ENCODE measurements at places on chromosomes 11 and 22. TPM values are rescaled to one million over a fixed set of nuclear protein-coding genes. Genes with fewer than 3 reads are reported as not detected.

DNA sequence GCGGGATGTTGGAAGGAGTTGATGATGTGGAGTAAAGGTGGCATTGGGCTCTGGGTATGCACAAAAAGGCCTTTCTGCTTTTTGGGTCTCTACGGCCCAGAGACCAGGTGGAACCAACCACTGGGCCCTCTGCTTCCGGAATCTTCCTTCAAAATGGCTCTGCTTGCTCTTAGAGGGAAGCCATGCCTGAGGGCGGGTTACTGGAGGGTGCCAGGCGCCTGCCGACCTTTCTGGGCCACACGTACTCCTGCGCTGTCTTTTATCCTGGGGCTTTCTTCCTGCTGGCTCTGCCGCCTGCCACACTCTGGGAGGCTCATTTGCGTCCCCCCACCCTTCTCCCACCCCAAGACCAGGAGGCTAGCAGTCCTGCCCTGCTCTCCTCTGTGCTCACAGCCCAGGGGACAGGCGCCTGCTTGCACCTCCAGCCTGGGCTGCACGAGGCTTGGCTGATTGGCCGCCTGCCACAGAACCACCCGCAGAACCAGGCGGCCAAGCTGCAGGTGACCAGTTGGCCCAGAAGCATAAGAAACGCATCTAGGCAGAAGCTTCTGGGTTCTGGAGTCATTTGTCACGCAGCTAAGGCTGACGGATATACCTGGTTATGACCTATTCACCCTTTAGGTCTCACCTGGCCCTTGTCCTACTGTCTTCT is 536.9 kb downstream of the TBC1D22A start:
- DNase-seq = no peak

DNA sequence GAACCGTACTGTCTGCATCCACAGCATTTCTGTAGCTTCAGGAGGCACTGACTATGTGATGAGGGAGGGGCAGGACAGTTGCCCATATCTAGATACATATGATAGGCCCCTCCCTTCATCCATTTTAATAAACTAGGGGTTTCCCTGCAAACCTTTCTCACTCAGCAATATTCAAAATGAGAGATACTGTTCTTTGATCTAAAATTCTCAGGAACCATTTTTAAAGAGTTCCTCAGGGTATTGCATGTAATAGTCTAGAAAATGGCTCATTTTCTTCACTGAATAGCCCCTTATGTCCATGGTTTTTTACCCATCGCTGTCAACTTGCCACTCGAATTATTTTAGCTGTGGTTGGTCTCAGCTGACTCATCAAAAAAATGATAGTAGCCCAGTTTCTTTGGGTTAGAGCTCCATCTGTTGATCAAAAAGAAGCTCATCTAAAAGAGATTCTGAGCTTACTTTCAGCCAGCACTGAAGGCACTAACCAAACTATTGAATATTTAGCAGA is 37.0 kb upstream of the DNAJB7 start:
- peak; percentile 73 for DNase-seq

- DNase-seq = peak; percentile 16
Measured at GRCh38 chr22:27409299-27409698, 392.3 kb downstream of the MN1 start.

GRCh38 chr22:19665784-19666672 is 48.3 kb upstream of the SEPTIN5 start:
- no peak for DNase-seq

DNA sequence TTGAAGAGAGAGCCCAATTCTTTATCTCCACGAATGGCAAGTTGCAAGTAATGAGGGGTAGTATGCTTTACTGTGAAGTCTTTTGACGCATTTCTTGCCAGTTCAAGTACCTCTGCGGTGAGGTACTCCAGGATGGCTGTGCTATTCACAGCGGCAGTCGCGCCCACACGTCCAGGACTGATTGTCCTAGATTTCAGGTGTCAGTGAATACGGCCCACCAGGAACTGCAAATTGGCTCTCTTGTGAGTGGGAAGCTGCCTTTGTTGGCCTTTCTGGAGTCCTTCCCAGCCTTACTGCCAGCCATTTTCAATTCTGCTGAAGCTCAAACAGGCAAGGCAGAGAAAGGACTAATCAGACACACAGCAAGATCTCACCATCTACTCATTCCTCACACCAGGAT is 8.5 kb downstream of the PPFIA1 start:
- no peak for DNase-seq

GRCh38 chr22:40878922-40879321 is 17.0 kb upstream of the DNAJB7 start:
- no peak for DNase-seq

GRCh38 chr11:60939855-60940254 is 12.1 kb downstream of the SLC15A3 start:
- DNase-seq = no peak

GRCh38 chr11:115659061-115659963 is 155.1 kb upstream of the CADM1 start:
- DNase-seq = no peak

- no peak for DNase-seq
Measured at GRCh38 chr22:21450320-21450831, 16.8 kb upstream of the TMEM191C start.

- peak; percentile 58 for DNase-seq
Measured at GRCh38 chr11:13333456-13333957, 55.9 kb downstream of the BMAL1 start.

GRCh38 chr22:49636649-49637048 is 191.0 kb downstream of the BRD1 start:
- DNase-seq = no peak

DNA sequence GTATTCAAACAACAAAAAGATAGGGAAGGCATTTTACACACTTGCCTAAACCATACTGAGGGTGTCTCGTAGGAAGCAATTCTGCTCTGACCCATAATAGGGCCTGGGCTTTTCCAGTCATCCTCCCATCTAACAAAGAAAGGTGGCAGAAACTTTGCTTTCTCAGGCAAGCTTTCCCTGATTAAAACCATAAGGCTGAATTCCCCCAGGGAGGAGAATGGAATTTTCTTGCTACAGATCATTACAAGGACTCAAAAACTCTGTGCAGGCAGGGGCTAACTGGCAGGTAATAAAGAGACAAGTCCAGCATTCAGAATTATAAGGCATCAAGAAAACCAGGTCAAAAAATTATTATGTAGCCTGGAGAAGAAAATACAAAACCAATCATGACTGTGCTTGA is 90.4 kb downstream of the RBFOX2 start:
- DNase-seq = no peak

- no peak for DNase-seq
Measured at GRCh38 chr11:72711141-72711540, 36.9 kb upstream of the PDE2A start.

GRCh38 chr11:63480039-63480438 is 10.9 kb downstream of the PLAAT5 start:
- DNase-seq = no peak

DNA sequence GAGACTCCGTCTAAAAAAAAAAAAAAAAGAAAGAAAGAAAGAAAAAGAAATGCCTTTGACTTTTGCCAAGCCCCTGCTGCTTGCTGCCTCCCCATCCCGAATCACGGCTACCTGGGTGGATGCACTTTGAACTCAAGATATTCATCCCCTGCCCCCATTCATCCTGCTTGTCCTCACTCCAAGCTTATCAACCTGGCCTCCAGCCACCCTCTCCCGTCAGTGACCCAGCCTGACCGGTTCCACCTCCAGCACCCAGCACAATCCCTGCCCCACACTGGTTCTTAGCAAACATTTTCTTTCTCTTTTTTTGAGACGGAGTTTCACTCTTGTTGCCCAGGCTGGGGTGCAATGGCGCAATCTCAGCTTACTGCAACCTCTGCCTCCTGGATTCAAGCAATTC is 44.4 kb downstream of the CYTH4 start:
- no peak for DNase-seq

- peak; percentile 4 for DNase-seq
Measured at GRCh38 chr11:14764579-14765527, 121.2 kb downstream of the PDE3B start.

DNA sequence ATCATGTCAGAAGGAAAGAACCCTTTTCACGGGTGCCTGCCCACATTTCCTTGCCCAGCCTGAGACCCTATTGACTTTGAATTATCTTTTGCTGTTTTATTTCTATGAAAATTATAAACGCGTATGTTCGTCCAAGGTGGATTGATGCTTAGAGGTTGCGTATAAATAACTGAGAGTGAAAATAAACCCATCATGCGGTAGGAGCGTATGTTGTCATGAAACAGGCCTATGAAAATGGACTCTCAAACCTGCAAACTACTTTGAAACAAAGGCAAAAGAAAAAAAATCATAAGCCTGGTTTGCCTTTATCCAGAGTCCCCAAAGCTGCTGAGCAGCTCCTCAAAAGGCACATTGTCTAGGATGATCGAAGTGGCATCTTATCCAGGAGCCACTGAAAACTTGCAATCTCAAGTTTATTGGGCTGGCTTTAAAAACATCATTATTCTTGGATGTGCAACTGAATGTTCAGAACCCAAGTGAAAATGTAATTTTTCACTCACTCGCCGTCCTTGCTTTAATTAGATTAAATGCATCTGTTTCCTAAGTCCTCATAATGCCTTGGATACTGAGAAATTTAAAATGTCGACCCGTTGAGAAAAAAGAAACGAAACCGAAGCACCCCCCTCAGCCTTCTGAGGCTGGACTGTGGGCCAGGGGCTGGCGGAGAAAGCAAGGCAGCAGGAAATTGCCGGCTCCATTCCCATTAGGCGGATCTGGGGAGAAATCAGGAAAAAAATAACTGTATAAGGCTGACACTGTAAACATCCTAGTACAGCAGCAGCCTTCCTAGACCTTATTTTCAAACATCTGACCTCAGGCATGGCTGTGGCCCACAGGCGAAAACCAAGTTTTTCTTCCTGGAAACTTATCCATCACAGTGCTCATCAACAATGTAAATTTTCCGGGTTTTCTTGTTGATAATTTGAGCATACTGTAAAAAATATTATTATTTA is 82.9 kb upstream of the PPARA start:
- peak; percentile 62 for DNase-seq

DNA sequence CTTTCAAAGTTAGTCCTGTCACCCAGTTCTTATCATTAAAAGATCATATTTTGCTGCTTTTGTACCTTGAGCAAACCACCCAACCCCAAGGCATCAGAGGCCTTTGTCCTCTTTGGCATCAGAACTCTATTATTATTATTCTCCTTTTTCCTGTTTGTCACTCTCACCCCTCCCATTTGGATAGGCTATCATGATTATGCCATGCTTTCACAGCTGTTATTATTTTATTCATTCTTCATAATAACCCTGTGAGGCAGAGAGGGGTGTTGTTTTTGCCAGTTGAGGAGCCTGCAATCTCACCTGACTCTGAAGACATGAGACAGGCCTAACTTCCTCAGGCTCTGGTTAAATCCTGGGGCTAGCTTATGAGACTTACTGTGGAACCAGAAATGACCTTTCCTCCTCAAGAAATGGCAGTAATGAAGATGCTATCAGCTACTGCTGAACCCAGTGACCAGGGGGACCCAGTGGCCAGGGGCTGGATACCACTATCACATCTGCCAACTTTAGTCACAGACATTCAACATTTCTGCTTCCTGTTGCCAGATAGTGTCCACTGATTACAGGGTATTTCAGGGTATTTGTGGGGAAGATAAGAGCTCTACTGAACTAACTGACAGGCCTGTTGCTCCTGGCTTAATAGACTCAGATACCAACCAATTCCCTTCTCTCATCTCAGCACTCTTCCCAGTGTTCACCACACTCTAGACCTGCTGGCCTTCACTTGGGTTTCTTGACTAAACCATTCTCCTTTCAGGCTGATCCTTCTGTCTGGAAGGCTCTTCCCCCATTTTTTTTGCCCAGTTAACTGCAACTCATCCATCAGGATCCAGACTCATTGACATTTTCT is 11.8 kb upstream of the SWAP70 start:
- DNase-seq = peak; percentile 64

DNA sequence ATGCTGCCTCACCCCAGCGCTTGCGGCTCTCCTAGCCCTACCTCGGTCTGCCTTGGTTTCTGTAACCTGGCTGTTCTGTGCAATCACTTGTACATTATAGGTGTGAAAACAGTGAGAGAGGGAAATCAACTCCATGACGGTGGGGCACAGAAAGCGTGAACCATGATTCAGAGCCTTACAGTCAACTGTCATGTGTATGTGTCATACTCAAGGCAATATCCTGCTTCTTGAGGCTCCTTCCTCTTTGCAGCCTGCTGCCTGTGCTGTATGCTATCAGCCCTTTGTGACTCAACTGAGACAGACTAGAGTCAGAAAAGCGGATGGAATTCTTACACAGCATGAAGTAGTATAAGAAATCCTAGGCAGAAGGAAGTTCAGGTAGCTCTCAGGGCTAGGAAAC is 2.1 kb downstream of the NRIP3 start:
- DNase-seq = peak; percentile 83

DNA sequence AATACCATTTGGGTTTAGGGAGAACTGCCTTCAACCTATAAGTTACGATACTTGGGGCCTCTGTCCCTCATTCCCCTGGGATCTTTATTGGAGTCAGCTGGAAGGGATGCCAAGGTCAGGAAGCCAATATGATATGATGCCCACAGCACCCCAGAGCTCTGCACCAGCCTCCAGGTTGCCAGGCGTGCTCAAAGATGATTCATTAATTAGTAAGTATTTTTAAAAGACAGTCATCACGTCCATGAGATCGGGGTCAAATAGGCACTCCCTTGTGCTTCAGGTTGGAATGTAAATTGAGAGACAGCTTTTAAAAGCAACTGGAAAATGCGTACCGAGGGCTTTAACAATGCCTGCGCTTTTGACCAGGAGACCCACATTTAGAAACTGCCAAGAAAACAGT is 57.0 kb upstream of the CD5 start:
- no peak for DNase-seq

The IRAG1 gene
- 0.38 TPM for total RNA-seq

The ANO1 gene
- not detected for total RNA-seq

The OOSP1 gene
- not detected for total RNA-seq

The AQP11 gene
- 3.7 TPM for total RNA-seq

The ACTN3 gene
- total RNA-seq = not detected

The OR51B4 gene
- total RNA-seq = not detected

The SLC35E4 gene
- total RNA-seq = 42.6 TPM

The SHISAL1 gene
- 1.3 TPM for total RNA-seq

The CASP1 gene
- 4.4 TPM for total RNA-seq

The POU2AF2 gene
- not detected for total RNA-seq

The LRRC32 gene
- total RNA-seq = 0.06 TPM

The POU2AF1 gene
- not detected for total RNA-seq

The FAM227A gene
- 1.4 TPM for total RNA-seq

The HORMAD2 gene
- total RNA-seq = not detected

The CTSW gene
- total RNA-seq = 0.40 TPM

All from LHCN-M2 (cell line).